ENCODE measurements at places on chromosomes 5 and 9. TPM values are rescaled to one million over a fixed set of nuclear protein-coding genes. Genes with fewer than 3 reads are reported as not detected.
A peak's percentile ranks its signal among the peaks of the same experiment; 100 is the strongest.

GRCh38 chr5:37888476-37888875 lies 48.6 kb upstream of the GDNF start:
- DNase-seq: no peak

DNA sequence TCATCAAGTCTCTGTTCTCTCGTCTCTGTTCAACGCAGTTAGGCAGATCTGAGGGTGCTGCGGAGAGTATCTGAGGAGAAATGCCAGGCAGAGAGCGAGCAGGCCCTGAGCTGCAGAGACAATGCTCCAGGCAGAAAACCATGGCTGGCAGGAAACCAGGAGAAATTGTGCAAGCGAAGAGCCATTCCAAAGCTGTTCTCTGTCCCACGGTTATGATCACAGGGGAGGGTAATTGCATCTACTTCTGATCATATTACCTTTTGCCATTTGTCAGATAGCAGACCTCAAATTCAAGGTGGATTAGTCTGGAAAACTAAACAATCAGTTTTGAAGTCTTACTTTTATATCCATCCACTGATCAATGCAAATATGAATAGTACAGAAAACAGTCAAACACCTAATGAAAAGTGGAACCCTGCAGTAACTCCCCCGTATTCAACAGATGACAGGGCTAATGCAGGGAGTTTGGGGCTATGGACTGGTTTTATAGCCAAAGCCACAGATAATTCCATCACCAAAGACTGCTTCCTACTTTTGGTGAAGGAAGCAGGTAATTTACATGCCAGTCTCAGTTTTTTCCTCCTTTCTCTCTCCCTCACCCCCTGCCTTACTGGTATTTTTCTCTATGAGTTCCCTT lies 228.0 kb downstream of the DCP2 start:
- DNase-seq: peak; percentile 74

DNA sequence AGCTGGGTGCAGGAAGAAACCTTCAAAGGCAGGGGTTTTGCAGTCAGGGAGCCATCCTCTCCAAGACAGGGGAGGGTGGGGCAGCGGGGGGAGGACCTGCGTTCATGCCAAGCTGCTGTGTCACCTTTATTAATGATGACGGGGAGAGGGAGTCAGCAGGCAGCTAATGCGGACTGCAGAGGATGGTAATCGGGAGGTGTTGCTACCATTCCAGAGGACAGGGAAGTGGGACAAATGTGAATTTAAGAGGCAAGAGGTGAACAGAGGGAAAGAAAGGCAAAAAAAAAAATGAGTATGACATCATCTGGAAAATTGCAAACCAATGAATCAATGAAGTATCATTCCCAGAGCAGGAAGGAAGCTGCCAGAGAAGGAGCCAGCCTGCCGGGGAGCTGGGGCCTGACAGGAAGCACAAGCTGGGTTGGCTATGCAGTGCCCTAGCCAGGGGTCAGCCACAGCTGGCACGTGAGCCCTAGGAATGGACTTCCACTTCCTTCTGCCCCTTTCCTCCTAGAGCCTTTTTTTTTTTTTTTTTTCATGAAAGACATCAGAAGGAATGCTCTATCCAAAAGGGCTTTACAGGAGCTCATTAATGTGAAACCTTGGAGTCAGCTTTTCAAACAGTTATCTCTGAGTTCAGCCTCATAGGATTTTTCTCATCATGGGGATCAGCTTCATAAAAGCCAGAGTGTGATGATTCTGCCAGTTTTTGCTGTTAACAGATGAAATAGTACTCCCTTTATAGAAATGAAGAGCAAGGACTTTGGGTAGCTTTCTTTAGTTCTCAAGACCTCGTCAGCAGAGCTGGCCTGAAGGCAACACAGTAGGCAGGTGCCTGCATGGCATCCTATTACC lies 9.2 kb downstream of the INSYN2B start:
- DNase-seq: no peak

- no peak for DNase-seq
These were observed 160.1 kb downstream of the DOCK8 start for GRCh38 chr9:374736-375135.

DNA sequence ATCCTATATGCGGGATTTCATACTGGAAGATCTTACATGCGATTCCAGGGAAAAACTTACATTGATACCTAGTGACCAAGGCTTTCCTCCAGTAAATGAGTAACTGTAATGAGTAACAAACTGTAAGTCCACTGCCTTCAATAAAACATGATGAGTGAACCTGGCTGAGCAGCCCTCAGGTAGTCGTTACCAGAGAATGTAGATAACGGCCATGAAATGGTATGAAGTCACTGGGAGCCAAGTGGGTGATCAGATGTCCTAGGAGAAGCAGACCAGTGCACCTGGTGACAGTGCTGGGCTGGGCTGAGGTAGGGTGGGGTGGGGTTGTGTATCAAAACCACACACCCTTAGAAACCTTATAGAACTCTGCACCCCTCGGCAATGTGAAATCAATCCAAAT lies 203.6 kb downstream of the ALDH1A1 start:
- DNase-seq: no peak

DNA sequence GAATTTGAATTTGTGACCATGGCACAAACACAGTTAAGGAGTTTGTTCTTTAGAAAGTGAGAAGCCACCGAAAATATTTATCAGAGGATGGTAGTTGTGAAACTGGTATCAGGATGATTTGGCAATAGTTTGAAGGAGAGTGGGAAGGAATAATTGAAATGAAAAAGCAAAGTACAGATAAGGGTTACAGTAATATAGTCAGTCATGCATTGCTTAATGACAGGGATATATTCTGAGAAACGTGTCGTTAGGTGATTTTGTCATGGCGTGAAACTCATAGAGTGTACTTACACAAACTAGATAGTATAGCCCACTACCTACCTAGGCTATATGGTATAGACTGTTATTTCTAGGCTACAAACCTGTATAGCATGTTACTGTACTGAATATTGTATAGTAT lies 84.2 kb downstream of the GPBP1 start:
- no peak for DNase-seq

DNA sequence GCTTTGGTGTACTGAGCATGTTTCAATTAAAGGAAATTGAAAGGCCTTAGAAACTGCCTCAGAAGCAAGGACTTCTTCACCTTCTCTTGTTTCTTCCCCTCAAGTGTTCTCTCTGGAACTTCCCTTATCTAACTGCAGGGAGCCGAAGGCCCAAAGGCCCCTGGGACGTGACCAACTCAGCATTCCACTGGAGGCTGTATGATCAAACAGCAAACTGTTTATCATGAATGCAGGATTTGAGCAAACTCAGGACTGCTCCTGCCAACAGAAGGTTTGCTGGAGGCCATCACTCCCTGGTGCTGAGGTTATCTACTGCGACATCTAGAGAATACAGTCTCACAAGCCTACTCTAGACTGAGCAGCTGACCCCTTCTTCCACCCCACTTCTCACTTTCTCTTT lies 4.8 kb upstream of the CDH10 start:
- DNase-seq: no peak

DNA sequence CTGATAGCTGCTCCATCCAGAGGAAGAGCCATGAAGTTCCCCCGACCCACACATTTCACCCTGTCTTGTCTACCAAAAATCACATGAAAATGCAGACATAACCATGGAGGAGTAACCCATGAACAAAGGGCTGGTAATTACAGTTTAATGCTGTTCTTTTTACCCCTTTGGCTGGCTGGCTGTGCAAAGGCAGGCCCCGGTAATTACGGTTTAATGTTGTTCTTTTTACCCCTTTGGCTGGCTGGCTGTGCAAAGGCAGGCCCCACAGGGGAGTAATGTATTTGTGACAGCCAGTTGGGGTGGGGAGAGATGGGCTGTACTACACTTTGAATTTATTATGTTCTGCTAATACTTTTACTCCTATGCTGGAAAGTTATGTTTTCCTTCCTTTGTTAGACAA lies 41.7 kb downstream of the PIK3R1 start:
- DNase-seq: no peak

DNA sequence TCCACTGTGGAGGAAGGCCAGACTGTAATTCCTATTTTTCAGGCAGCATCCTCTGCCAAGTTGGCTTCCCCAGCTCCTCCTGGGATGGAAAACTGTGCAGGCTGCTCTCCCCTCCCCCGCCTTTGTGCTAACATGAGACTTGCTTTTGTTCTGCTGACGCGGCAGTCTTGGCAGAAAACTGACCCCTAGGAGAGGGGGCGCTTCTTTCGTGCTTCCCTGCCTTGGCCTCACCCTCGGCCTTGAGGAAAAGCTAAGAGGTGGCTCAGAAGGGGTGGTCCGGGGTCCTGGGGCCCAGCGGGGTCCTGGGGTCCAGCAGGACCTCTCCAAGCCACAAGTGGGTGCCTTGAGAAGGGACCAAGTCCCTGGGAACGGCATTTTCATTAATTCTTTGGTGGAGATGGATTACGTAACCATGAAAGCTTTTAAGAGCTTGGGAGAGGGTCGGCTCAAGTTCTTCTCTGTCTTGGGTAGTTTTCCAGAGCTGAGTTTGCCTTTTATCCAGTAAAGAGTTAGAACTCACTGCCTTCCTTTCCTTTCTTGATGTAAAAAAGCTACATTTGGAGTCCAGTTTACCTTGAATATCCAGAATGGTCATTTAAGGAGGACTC lies 51.0 kb downstream of the SH3PXD2B start:
- DNase-seq: peak; percentile 89

DNA sequence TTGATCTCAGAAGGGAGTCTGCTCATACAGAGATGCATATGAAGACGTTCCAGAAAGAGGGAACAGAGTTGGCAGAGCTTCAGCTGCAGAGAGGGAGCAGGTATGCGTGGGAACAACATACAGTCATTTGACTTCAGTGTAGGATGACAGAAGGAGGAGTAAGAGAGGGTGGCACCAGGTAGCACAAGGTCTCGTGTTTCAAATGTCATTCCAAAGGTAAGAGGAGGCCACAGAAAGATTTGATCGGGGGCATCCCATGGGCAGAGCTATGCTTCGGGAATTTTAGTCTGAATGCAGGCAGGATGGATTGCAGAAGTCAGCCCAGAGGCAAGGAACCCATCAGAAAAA lies 367.1 kb downstream of the CDK5RAP2 start:
- DNase-seq: no peak

DNA sequence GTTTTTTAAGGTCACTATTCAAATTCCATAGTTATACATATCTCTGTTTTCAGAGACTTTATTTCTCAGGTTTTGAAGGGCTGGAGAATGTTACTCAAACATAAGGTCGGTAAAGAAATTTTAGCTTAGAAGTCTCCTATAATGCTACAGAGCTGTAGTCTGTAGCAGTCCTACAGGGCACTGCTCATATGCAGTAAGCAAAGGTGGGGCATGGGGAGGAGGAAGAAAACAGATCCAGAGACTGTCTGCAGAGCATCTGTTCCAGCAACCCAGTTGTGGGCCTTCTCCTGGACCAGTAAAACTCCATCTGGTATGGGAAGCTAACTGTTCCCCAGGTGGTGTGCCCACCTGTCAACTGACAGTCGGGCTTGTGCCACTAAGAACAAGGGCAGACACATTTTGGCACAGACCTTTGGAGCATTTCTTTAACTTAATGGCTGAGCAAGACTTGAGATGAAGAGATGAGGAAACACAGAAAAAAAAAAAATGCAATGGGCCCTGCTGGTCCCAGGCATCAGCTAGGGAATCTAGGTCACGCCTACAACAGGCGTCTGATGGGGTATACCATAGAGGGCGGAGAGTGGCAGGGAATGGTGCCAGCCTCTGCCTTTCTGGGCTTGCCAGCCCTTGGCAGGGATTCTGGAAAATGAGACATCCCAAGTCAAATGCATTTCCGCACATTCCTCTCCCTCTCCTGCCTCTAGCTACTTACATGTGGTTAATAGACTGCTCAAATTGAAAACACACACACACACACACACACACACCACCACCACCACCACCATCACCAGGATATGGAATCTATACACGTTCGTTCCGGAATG lies 218.9 kb downstream of the ARL15 start:
- no peak for DNase-seq

DNA sequence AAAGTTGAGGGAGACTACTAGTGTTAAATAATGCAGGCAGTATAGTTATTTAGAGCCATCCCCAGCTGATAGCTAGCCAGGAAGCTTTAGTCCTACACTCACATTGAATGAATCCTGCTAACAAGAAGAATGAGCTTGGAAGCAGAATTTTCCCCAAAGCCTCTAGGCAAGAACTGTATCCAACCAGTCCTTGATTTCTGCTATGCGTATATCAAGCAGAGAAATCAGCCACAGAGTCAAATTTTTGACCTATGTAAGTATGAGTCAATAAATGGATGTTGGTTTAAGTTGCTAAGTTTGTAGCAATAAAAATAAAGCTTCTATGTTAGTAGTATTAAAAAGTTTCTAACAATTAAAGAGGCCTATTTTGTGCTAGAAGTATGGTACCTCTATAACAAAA lies 672.1 kb upstream of the CHD1 start:
- DNase-seq: no peak

DNA sequence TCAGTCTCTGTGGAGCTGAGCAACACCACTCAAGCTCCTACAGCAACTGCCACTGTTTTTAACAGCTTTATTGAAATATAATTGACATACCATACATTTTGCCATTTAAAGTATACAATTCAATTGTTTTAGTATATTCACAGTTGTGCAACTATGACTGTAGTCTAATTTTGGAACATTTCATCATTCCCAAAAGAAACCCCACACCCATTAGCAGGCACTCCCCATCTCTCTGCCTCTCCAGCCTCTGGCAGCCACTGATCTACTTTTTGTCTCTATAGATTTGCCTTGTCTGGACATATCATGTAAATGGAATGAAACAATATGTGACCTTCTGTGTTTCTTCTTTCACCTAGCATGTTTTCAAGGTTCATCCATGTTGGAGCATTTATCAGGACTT lies 43.5 kb downstream of the RUSC2 start:
- no peak for DNase-seq

DNA sequence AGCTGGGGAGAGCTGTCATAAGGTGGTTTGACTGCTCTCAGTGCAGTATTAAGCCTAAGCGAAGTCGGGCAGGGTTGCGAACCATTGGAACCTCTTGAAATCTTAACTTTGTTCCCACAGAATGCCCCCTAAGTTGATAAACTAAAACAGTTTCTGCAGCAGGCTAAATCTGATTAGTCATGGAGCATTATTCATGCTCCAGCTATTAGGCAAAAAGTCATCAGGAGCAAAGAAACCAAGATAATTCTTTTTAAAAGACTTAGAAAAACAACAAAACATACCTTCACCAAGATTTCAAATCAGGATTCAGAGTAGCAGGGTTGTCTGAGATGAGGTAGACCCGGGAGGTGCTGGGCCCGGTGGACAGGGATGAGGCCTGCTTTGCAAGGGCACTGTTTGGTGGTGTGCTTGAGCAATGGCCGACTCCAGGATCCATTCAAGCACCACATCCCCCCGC lies 69.9 kb upstream of the PLPP1 start:
- DNase-seq: no peak

- no peak for DNase-seq
These were observed 443.5 kb upstream of the CDH6 start for GRCh38 chr5:30749971-30750370.

Gene PTPRD
- total RNA-seq: 13.3 TPM

Gene SPINK6
- not detected for total RNA-seq

Gene DROSHA
- total RNA-seq: 30.3 TPM

Gene GABRB2
- total RNA-seq: 0.05 TPM

Data from Right ventricle myocardium inferior (tissue), 1 donor.